ENCODE measurements at places on chromosomes 4 and X.

DNA sequence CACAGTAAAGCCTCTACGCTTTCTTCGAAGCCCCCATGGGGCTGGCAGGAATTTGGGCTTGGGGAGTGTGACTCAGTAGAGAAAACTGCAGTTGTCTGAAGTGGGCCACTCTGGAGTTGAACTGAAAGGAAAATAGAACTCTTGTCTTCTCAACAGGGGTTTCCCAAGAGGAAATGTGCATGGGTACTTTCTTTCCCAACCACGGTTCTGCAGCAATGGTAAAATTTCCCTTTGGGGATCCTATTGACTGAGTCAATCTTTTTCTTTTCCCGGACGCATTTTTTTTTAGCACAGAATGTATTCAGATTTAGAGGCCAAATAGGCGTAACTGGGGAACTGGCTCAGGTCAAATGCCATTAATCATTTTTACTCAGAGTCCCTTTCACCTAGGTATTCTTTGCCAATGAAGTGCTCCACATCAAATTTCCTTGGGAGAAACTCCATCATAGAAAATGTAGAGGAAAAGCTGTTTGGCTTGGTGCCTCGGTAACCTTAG lies 269.3 kb downstream of the STIM2 start:
- ATAC-seq, result no peak

GRCh38 chr4:130028552-130028951 lies 932.6 kb downstream of the C4orf33 start:
- no peak for ATAC-seq

DNA sequence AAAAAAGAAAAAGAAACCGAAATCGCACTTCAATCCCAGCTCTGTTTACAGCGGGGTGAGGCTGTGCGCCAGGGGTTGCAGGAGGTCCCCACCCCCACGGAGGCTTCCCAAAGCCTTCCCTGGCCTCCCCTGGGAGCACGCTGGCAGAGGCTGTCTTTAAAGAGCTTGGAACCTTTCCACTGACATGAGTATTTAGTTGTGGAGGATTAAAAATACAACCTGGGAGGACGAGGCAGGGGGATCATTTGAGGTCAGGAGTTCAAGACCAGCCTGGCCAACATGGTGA lies 69.1 kb downstream of the PPP2R2C start:
- no peak for ATAC-seq

GRCh38 chr4:84585251-84585650 lies 2.3 kb downstream of the CDS1 start:
- no peak for ATAC-seq
